Activated naive CD4-positive, alpha-beta T cell treated with Interleukin-2 at 50 U/mL for 16 hours (primary cell): ENCODE measurements at places on chromosomes 13 and 19.

DNA sequence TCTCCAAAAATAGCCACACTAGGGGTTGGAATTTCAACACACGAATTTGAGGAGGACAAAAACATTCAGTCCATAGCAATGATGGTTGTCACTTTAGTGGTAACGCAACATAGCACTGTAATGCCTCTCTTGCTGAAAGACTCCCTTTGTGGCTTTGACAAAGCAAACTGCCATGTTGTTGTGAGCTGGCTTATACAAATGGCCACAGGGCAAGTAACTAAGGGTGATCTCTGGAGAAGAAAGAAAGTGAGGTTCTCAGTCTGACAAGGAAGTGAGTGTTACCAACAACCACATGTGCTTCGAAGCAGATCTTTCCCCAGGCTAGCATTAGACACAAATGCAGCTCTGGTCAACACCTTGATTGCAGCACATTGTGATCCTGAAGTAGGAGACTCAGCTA, 79.1 kb upstream of the PCDH17 start:
- no peak for DNase-seq

DNA sequence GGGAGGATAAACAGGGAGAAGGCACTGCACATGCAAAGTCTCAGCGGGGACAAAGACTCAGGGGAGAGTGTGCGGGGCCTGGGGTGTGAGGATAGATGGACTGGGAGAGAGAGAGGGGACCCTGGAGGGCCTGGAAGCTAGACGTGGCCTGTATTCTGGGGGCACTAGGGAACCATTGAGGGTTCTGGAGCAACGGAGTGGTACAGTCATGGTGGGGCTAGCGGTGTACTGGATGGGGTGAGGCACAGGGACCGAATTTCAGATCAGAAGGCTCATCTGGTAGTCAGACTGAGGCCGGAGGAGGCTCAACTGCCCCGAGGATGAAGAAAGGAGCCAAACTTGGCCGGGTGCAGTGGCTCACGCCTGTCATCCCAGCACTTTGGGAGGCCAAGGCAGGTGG, 8.0 kb upstream of the SBNO2 start:
- no peak for DNase-seq

- DNase-seq = no peak
Observed at GRCh38 chr19:30235946-30236345, 136.2 kb upstream of the ZNF536 start.

DNA sequence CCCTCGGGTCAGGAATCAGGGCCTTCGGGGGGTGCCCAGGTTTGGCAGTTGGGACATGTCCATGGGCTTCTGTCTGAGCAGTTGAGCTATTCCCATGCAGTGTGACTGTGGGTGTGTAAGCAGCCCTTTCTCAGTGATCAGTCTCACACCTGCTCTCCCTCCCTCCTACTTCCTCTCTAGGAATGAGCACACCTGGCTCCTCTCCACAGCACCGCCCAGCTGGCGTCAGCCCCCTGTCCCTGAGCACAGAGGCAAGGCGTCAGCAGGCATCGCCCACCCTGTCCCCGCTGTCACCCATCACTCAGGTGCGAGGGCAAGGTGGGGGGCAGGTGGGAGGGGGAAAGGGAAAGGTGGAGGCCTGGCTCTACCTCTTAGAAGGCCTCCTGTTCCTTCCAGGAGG, 25.9 kb downstream of the COMP start:
- no peak for DNase-seq

GRCh38 chr13:53447456-53447855, 418.8 kb downstream of the OLFM4 start:
- DNase-seq = no peak

DNA sequence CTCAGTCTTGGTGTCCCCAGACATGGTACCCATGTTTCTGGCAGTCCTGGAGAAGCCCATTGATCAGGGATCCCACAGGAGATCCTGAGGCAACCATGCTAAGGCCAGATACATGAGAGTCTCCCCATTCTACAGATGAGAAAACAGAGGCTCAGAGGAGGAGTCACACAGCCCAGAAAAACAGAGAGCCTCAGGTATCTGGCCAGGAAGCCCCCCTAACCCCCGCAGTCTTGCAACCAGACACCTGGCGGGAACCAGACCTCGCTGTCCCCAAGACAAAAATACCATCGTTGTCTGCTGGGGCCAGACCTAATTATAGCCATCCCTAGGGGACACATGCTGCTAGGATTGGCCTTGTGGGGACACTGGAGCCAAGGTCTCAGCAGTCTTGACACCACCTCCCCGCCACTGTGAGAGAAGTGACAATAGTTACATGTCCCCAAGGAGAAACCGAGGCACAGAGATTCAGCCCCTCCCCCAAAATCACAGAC, 1.6 kb upstream of the PDE4C start:
- no peak for DNase-seq

DNA sequence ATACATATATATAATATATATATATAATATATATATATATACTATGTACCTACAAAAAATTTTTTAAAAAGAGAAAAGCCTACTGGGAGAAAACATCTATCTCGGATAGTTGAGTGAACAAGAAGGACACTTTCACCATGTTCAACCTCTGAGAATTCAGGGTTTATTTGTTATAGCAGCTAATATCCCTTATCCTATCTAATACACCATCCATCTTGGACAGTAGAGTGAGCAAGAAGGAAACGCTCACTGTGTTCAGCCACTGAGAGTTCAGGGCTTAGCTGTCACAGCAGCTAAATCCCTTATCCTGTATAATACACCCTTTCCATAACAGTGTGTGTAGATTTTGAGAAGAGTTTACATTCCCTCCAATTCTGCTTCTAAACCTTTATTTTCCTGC, 38.1 kb upstream of the CACNA1A start:
- no peak for DNase-seq

DNA sequence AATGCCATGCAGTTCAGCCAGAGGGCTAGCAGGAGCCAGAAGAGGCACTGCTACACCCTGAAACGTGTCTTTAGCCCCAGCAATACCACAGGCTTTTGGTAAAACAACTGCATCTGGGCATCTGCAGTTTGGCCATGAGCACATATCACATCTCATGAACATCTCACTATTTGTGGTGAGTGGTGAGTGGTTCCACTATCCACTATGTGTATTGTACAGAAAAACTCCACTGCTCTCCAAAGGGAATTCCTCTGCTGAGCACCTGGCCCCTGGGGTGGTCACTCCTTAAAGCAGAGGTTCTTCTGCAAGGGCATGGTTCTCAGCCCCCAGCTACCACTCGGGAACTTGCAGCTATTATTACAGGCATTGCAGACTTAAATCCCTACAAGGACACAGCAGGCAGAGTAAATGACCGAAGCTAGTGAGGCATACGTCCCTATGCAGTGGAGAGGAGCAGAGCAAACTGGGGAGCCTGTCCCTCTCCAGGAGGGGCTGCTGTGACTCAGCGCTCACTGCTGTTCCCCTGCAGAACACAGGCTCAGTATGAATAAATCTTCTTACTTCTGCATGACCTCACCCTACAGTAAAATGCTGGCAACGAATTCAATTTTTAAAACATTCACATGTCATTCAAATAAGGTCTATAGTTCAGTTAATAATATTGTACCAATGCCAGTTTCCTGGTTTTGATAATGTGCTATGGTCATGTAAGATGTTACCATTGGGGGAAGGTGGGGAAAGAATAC, 332.4 kb upstream of the ZNF507 start:
- no peak for DNase-seq

GRCh38 chr19:793806-794205, 3.4 kb upstream of the PTBP1 start:
- no peak for DNase-seq

GRCh38 chr13:72504131-72504841, 223.1 kb downstream of the MZT1 start:
- DNase-seq = no peak

- no peak for DNase-seq
Observed at GRCh38 chr13:44350775-44351504, 22.7 kb upstream of the SERP2 start.

GRCh38 chr13:47025791-47026447, 129.1 kb upstream of the HTR2A start:
- no peak for DNase-seq

GRCh38 chr13:31909864-31910551, 121.6 kb upstream of the FRY start:
- peak; percentile 50 for DNase-seq

DNA sequence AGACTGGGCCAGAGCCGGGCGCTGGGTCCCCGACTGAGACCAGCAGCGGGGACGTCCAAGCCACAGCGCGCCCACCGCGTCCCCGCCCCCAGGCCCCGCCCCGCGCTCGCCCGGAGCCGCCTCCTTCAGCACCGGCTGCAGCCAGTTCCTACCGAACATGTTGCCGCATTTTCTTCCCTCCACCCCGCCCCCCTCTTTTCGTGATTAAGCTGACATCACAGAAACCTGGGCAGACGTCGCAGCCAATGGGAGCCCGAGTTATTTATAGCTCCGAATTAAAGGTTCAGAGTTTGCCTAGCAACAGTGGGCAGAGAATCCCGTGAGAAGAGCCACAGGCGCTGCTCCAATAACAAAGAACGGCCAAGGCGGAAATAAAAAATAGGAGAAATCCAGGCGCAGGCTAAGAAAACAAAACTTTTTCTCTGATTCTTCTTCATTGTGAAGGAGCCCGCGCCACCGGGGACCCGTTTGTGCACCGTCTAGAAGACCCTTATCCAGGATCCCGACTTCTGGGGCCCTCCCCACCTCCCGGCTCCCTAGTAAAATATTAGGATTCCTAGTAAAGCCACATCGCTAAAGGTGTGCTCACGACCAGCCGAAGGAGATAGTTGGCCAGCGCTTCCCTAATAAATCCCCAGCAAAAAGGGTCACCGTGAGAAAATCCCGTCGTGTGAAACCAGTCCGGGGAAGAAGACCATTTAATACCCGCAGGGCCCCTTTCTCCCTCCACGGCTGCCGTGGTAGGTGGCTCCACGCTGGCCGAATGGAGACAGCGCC, 61.7 kb downstream of the SERP2 start:
- DNase-seq = peak; percentile 89

- no peak for DNase-seq
Observed at GRCh38 chr13:67052550-67053490, 177.3 kb downstream of the PCDH9 start.

DNA sequence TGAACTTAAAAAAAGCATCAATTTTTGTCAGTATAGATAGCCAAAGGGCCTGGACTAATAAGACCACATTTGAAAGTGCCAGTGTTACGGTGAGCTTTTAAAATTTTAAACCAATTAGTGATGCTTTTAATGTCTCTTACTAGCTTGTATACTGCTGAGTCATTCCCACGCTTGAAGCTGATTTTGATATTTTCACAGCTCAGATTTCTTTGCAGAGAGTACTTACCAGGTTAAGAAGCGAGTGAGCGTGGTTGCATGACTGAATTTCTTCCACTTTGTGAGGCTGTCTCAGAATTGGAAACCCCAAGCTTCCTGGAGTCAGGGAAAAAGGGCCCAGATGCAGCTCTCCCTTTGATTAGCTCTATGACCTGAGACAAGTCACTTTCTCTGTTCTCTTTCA, 74.5 kb upstream of the NBEA start:
- no peak for DNase-seq

DNA sequence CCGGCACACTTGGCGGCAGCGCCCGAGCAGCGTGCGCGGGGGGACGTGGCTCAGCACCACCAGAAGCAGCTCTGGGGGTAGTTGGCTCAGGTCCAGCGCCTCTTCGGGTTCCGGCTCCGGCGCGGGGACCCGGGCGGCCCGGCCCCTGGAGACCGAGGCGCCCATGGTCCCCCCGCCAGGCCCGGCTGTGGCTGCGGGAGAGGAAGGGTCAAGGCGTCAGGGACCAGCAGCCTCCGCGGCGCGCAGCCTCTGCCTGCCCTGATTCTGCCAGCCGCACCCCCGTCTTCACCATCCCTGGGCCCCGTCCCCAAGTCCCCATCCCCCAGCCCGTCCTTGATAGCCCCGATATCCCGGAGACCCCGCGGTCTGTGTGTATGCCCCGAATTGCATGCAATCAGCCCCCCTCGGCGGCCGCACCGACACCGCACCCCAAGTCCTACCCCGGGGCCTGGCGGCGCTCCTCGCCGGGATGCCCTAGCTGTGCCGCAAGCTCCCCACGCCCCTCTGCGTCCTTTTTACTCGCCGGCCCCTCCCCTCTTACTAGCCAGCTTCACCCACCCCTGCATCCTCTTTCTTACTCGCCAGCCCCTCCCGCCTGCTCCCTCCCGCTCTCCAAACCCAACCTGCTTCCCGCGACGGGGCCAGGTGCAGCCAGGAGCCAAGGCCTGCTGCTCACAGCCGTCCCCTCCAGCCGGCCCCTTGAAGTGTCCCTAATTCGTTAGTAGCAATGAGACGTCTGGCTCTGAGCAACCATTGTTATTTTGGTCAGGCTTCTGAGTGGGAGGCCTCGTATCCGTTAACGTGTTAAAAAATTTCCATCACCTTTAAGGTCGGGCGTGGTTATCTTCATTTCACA, at the start of gene FBXO27:
FBXO27 (minus strand) TSS at position 487 of the 856 bp plus-strand sequence; CDS start at position 165, 322 bp downstream.
- DNase-seq = peak; percentile 4

- DNase-seq = peak; percentile 76
Observed at GRCh38 chr19:15264061-15264932, 32.0 kb upstream of the EPHX3 start.

DNA sequence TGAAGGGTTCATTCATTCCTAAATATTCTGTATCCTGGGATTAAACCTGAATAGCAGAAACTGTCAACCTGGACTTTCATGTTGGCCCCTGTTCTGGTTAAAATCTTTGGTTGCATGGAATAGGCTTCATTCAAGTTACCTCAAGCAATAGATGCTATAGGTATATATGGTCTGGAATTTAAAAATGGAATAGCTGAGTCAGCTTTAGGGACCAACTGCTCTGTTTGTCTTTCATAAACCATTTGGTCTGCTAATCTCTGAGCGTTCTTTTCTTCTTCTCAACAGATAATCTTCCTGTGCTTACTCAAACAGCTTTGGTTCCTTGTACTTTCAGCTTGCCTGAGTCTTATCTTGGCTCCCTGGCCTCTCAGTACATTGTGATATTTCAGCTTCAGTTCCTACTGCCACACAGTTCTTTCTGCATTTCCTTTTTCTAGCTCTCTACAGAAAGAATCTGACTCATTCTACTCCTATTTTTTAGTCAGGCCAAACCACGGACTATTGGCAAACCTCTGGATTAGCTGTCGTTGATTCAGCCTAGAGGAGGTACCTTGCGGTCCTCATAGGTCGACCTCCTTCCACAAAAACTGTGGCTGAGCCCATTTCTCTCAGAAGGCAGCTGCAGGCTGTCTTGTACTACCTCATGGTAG, 35.9 kb upstream of the MAB21L1 start:
- no peak for DNase-seq

GRCh38 chr19:33461256-33462111, 60.1 kb downstream of the PEPD start:
- DNase-seq = no peak

DNA sequence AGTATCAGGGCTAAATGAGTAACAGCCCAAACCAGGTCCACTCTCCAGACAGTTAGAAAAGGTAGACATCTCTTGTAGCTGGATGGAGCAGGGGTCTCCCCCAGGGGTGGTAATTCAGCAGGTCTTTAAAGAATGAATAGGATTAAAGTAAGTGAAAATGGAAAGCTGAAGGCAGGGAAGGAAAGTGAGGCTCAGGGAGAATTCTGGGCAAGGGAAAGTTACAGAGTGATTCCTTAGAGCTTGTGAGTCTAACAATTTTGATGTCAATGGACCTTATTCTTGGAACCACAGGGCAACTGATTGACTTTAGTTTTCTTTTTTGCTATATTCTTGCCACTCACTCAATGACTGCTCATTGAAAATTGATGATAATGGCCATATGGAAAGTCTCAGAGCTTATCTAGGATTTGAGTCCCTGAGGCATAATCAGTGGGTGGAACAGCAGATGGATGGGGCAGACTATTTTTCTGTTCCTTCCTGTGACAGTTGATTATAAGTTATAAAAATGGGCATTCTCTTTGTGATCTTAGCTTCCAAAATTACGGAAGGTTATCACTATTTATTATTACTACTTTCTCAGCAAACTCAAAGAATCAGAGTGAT, 76.9 kb downstream of the LRCH1 start:
- DNase-seq = no peak
